ENCODE measurements at places on chromosomes 5 and 9.

- no peak for DNase-seq
Measured at GRCh38 chr9:133604214-133604613, 5.0 kb downstream of the FAM163B start.

- no peak for DNase-seq
Measured at GRCh38 chr5:558871-559503, 34.7 kb upstream of the SLC9A3 start.

DNA sequence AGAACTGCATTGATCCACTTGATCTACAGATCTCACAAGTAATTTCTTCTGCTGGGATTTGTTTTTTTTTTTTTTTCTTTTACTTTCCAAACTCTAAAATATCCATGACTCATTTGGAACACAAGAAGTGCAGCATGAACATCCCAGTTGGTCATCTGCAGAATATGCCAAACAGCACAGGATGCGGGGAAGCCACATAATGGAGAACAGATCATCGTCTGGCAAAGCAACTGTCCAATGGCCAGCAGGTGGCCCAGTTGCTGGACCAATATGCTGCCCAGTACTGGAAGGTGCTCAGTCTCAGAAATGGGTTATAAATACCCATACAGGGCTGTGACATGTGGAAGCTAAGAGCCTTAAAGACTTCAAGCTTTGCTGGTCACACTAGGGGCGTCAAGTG is 221.3 kb upstream of the TAS2R1 start:
- no peak for DNase-seq

- no peak for DNase-seq
Measured at GRCh38 chr9:128314697-128315096, 7.5 kb downstream of the TRUB2 start.

GRCh38 chr5:150144246-150144801 is 11.3 kb downstream of the PDGFRB start:
- DNase-seq: no peak

- peak; percentile 20 for DNase-seq
Measured at GRCh38 chr9:76905791-76906646, at the start of gene PRUNE2. TSS of gene PRUNE2 (minus strand) at chr9:76906114. CDS start at chr9:76905963, 151 bp downstream.

DNA sequence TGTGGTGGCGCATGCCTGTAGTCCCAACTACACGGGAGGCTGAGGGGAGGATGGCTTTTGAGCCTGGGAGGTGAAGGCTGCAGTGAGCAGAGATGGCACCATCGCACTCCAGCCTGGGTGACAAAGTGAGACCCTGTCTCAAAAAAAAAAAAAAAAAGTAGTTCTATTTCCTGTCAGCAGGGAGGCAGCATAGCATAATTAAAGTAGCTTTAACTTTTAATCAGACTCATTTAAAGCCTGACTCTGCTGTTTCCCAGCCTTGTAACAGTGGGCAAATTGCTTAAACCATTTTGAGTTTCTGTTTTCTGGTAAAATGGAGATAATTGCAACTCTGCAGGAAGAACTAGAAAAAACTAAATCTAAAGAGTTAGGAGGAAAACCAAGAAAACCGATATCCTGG is 31.2 kb downstream of the CNOT6 start:
- no peak for DNase-seq

- no peak for DNase-seq
Measured at GRCh38 chr9:136787690-136788400, 3.3 kb upstream of the TMEM141 start.

GRCh38 chr5:124436294-124436693 is 310.1 kb downstream of the ZNF608 start:
- no peak for DNase-seq

- DNase-seq: no peak
Measured at GRCh38 chr9:13956107-13956506, 357.8 kb downstream of the NFIB start.

DNA sequence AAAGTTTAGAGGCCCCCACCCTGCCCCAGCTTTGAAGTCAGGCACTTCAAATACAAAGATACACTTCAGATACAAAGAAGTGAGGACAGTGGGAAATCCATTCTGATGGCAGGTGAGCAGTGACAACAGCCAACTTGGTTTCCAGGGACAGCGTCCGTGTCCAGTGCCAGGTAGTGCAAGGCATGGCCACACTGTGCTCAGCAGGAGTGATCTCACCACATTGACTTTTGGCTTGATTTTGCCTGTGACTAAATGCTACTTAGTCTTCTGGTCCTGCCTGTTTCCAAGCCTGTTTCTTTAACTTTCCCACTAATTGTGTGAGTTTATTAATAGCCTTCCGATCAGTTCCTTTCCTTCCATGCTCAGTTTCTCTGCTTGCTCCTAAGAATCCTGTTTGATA is 72.6 kb upstream of the PALM2AKAP2 start:
- DNase-seq: peak; percentile 42

GRCh38 chr9:88998503-88998902 is 7.2 kb downstream of the S1PR3 start:
- DNase-seq: no peak

DNA sequence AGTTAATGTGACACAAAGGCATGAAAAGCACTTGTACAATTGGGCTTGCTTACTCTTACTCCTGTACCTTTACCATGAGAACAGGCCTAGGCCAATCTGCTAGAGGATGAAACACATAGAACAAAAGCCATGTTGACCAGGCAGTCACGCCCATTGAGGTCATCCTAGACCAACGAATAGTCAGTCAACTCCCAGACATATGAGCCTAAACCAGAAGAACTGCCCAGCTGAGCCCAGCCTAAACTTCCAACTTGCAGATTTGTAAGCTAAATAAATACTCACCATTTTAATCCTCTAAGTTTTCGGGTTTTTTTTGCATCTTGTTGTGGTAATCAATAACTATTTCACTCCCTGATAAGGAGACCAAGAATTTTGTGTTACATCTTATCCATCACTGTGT is 164.8 kb upstream of the ADRA1B start:
- DNase-seq: no peak

DNA sequence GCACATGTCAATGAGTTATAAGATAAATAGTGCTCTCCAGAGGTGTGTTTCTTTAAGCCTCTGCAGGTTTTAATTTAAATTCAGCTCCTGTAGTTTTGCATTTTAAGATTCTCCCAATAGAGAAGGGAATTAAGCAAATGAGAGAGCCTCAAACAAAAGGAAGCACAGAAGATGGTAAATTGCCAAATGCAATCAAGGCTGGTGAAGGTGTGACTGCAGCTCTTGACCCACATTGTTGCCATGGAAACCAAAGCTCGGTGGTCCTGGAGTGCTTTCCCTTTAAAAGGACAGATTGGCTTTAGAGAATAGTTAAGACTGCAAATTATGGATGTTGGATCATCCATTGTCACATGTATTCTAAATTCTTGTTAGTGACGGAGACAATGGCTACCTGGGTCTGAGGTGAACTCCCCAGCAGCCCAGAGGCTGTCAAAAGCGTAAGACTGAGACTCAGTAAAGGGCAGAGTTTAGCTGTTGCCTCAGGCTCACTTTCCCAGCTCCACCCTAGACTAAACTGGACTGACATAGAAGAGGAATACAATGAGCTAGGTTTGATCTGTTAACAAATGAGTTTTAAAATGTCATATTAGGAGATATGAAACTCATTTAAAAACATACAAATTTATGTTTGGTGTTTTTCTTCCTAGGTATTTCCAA is 12.3 kb downstream of the GAPT start:
- DNase-seq: no peak

- DNase-seq: no peak
Measured at GRCh38 chr5:179731791-179732411, 721 bp upstream of the MAML1 start.

DNA sequence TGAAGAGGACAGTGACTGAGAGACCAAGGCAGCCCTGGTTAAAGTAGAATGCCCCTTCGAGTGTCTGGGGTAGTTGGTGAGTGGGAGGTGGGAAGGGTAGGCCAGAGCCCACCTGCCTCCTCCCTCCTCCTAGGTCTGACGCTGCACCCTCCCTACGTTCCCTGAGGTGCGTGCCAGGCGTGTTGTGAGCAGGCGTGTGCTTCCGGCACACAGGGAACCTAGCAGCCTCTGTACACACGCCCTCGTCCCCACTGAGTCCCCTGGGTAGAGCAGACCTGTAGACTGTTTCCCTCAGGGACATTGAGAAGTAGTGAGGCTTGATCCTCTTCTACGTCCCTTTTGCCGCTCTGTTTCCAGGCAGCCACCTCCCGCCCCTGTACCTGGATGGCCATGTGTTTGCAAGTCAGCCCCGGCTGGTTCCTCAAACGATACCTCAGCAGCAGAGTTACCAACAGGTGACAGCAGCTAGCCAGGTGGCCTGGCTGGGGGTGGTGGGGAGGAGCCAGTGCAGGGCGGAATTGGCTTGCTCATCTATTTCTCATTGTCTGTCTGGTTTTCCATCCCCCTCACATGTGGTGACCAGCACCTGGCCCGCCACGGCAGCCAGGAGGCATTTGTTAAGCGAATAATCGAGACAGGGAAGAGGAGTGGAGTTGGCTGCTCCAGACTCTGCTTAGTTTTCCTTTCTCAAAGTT is 16.8 kb upstream of the POMT1 start:
- DNase-seq: no peak

DNA sequence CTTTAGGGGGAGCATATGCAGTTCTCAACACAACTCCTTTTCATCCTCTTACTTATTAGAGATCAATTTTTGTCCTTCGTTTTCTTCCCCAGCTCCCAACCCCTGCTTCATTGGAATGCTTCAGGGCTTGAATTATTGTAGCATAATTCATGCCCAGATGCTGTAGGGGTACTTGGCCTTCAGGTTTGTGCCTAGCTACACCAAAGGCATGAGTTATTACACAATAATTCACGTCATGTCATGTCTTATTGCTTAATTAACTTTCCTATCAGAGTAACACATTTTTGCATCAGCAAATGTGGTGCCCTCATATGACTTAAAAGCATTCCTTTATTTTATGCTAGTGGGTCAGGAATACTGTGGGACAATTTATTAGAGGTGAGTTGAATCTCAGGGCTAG is 507.2 kb downstream of the NFIB start:
- no peak for DNase-seq

DNA sequence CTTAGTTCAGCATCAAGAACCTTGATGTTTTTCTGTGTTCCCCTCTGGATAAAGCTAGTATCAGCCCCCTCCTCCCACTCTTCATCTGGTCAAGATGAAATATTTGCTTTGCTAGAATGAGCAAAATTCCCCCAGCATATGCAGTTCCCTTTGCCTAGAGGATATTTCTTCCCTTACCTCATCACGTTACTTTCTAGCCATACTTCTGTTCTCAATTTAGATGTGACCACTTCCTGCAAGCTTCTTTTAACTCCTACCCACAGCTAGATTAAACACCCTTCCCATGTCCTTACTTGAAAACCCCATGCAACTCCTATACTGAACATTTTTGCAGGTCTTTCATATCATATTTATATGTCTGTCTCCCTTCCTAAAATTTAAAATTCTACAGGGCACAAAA is 178.9 kb upstream of the TUSC1 start:
- no peak for DNase-seq

- no peak for DNase-seq
Measured at GRCh38 chr5:26487553-26487952, 550.8 kb downstream of the CDH9 start.

GRCh38 chr5:130138406-130139045 is 234.3 kb downstream of the CHSY3 start:
- DNase-seq: no peak

- DNase-seq: no peak
Measured at GRCh38 chr9:84874596-84874995, 205.1 kb downstream of the NTRK2 start.

DNA sequence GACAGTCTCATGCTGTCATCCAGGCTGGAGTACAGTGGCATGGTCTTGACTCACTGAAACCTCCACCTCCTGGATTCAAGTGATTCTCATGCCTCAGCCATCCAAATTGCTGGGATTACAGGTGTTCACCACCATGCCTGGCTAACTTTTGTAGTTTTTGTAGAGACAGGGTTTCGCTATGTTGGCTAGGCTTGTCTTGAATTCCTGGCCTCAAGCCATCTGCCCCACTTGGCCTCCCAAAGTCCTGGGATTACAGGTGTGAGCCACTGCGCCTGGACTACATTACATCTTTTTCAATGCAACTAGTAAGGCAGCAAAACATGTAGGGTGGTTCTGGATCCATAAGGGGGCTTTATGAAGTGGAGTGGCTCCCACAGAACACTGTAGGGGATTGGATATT is 29.6 kb upstream of the RASGEF1C start:
- no peak for DNase-seq

- no peak for DNase-seq
Measured at GRCh38 chr9:89352451-89352850, 34.2 kb downstream of the SECISBP2 start.
